Stimulated activated CD4-positive, alpha-beta T cell treated with anti-CD3 and anti-CD28 coated beads, Interleukin-4, amount 100 ng/mL, for 4 hours (primary cell): ENCODE measurements at places on chromosomes 13 and 19.

DNA sequence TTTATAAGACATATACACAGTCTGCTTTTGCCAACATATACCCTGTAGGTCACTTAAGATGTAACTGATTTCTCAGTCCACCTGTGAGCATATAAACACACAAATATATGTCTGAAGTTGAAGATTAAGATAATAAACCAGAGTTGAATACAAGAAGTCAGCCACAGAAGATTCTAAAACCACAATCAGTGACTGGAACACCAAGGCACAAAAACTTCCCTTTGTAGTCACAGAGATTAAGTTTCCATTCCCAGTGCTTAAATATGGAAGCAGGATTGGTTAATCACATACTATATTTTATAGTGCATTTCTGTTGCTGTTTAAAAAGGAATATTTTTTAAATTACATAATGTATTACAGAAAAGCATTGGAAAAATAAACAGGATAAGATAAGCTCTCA lies 39.9 kb downstream of the MTMR6 start:
- no peak for DNase-seq

DNA sequence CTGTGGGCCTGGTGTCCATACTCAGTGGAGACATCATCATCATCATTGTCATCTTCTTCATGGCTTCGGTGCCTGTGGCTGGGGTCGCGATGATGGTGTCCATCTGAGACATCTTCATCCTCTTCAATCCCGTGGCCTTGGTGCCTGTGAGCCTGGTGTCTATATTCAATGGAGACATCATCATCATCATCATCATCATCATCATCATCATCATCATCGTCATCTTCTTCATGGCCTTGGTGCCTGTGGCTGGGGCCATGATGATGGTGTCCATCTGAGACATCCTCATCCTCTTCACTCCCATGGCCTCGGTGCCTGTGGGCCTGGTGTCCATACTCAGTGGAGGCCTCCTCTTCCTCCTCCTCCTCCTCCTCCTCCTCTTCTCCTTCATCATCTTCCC lies 917 bp downstream of the HRC start:
- DNase-seq: no peak

DNA sequence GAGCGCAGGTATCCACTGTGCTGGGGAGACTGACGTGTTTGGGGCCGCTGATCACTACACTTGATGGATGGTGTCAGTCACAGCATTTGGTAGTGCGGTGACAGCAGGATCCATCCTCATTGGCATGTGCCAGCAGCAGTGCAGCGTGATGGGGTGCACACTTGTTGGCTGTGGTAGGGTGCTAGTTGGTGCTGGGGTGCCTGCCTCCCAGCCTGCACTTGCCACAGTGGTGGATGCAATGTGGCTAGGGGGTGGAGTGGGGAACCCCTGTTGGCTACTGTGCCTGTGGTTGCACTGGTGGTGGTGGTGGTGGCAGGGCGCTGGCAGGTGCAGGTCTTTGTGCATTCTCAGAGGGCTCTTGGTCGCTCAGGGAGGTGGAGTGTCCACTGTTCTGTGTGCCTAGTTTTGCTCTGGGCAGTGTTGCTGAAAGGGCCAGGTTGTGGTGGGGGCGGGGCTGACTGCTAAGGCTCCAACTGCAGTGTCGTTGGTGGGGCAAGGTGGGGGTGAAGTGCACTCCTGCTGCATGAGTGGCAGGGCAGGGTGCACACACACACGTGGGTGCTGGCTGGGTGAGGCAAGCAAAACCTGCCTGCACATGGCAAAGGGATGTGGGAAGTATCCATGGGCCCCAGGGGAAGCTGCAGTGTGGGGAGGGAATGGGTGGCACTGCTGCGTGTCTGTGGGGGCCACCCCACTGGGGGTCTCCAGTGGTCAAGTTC lies 84.8 kb downstream of the ZMYM2 start:
- DNase-seq: no peak

DNA sequence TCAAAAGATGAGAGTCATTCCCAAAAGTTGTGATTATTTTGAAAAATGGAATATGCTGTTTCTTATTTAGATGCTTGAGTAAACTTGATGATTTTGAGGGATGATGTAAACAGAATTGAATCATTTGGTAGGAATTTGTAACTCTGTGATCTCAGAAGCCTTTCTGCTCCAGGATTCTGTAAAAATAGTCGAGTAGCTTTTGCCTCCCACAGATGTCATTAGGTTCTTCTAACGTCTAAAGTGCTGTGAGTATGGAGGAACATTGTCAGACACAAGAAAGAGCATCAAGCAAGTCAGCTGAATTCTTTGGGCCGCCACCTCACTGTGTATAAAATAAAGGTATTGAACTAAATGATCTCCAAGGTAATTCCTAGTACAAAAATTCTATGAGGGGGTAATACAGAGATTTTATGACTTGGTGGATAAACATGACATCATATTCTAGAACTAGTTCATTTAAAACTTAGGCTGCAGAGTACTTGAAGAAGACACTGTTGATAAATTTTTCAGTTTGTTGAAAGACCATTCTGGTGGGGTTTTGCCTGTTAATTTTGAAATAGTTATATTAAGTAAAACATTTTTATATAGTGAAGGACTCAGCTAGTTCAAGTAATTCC lies 1.4 kb upstream of the GPR183 start:
- no peak for DNase-seq

DNA sequence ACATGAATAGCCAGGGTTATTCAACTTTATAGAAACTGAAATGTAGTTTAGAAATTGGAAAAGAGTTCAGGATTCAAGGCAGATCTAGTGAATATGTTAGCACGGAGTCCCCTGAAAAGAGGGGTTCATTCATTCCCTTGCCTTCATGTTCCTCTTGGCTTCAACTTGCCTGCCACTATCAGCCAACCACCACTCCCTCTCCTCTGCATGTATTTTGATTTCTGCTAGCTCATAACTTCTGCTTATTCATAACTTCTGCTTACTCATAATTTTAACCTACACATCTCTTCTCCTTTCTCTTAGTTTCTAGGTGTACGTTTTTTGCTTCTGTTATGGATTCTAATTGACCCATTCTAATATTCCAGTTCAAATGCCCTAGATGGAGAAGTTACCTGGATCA lies 5.5 kb upstream of the SERTM1 start:
- no peak for DNase-seq
